Dermis microvascular lymphatic vessel endothelial cell (primary cell): ENCODE measurements at places on chromosomes 3 and 15.

DNA sequence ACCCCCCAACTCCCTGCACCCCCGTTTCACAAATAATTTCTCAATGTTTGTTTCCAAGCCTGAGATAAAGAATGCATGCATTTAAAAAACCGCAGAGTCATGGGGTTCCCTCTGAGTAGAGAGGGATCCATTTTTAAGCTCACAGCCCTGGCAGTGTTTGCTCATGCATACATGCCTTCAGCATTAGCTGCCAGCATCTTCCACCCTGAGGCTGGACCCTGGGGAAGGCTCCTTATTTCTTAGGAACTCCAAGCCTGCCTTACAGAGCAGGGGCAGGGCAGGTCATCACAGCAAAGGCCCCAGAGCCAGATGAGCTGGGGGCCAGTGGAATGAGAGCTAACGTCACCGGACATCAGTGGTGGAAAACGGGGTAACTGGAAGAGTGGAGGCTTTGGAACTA is 31.3 kb downstream of the TLE3 start:
- no peak for DNase-seq

DNA sequence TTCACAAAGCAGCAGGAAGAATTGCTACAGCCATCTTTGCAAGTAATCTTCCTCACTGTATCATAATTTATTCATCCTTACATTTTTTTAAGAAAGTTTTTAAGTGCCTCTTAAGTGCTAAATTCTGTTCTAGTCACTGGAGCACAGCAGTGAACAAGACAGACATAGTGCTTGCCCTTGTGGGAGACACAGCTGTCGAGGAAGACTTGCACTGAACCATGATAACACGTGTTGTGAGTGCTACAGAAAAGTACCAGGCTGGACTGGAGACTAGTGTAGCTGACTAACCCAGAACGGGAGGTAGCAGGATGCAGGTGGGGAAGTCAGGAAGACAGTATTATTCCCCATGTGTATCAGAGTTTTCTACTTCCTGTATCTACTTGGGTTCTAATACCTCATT is 300.6 kb downstream of the TBL1XR1 start:
- no peak for DNase-seq

- no peak for DNase-seq
Observed at GRCh38 chr3:141386126-141386488, 17.8 kb downstream of the ZBTB38 start.

- no peak for DNase-seq
Observed at GRCh38 chr3:155676252-155676981, 68.5 kb downstream of the PLCH1 start.

- DNase-seq, result no peak
Observed at GRCh38 chr15:39585871-39586301, 5.0 kb downstream of the THBS1 start.

GRCh38 chr15:41881920-41882688 is 11.7 kb downstream of the SPTBN5 start:
- DNase-seq, result no peak

DNA sequence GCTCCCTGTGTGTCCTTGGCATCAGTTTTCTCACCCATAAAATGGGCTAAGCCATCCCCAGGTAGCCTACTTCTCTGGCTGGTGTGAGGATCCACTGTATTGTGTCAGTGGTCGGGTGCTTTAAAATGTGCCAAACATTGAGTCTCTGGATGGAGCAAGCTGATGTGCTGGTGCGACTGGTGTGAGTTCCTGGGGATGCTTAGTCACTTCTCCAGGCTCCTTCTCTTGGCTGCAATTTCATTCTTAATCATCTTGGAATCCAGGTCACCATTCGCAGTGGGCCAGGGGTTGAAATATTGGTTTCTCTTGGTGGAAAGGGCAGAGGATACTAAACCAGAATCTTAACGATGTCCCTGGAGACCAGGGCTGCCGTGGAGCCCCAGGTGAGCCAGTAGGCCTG is 29.3 kb downstream of the SCN5A start:
- DNase-seq, result no peak

- no peak for DNase-seq
Observed at GRCh38 chr3:170636400-170636973, 50.6 kb upstream of the SLC7A14 start.

DNA sequence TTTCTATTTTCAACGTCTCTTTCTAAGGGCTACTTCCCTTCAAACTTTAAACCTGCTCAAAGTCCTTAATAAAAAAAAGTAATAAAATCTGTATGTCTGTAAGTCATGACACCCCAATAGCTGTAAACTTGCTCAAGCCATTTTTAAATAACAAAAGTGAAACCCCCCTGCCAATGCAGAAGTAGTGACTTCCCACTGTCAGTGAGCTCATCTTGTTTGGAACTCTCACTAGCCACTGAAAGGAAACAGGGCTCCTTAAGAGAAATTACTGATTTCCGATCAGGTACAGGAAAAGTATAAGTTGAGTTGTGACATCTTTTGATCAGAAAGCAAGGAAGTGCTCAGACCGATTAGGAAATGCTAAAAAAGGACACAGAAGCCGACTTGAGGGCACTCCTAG is 27.6 kb upstream of the GPR171 start:
- DNase-seq, result no peak

- DNase-seq, result no peak
Observed at GRCh38 chr15:56749982-56750381, 16.7 kb upstream of the ZNF280D start.

DNA sequence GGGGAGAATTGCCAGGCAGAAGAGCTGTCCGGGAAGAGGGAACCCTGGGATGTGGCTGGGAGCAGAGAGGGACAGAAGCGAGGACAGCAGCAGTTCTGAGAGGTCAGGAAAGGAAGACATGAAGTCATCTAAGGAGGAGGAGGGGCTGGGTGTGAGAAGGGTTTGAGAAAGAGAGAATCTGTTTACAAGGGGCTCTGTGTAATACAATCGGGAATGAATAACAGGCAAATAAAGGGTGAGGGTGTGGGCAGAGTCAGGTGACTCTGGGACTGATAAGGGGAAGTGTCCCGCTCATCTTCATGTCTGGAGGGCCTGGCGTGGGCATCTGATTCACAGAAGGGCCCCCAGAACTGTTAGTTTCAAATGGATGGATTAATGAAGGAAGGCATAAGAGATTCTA is 191.3 kb downstream of the XXYLT1 start:
- no peak for DNase-seq

- no peak for DNase-seq
Observed at GRCh38 chr3:32003380-32003779, 21.8 kb downstream of the ZNF860 start.

DNA sequence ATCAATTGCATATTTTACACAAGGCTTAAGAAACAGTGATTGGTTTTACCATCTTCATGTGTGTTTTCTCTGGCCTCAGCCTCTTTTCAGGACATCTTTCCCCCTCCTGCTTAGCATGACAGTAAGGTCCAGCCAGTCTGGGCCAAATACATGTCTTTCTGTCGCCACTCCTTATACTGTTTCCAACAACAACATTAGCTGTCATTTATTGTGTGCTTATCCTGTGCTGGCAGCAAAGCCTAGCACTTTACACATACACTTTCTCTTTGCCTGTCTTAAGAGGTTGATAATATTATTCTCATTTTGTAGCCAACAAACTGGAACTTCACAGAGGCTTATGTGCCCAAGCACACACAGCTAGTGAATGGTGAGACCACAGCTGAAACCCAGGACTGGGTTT is 37.8 kb downstream of the B3GALNT1 start:
- DNase-seq, result no peak

GRCh38 chr15:65336493-65337435 is 32.3 kb downstream of the RNU5B-1 start:
- no peak for DNase-seq

DNA sequence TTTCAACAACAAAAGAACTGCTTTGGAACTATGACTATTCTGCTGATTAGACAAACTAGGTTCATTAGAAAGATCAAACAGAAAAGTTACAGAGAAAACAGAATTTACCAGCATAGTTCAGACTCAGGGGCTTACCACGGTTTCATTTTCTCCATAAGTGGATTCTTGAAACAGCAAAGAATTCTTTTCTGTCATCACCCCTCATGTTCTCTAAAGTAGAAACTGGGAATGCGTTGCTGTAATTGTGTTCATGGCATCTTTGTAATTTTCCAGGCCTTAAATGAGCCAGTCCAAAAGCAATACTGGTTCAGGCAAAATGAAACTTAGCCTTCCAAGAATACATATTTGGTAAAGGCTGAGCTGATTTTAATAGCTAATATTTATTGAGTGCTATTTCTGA is 287.8 kb downstream of the CHL1 start:
- DNase-seq, result no peak
